Adipocyte (in vitro differentiated cells): ENCODE measurements at places on chromosomes 16 and 17.

DNA sequence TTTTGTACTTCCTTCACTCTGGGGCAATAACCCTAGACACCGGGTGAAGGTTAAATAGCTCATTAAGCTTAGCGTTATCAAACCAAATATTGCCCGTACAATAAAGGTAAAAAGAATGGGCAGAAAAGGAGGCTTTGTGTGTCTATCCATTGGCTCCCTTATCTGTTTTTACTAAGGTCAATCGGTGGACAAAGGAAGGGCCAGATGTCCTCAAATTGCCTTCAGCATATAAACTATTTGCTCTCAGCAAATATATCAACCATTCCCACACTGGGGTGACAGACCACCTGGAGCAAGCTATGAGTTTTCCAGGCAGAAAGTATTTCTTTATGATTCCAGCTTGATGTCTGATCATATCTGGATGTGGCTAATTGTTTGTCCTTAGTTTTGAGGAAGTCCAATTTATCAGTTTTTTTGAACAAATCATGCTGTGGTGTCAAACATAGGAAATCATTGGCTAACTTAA is 25.3 kb upstream of the WIPI1 start:
- no peak for DNase-seq

DNA sequence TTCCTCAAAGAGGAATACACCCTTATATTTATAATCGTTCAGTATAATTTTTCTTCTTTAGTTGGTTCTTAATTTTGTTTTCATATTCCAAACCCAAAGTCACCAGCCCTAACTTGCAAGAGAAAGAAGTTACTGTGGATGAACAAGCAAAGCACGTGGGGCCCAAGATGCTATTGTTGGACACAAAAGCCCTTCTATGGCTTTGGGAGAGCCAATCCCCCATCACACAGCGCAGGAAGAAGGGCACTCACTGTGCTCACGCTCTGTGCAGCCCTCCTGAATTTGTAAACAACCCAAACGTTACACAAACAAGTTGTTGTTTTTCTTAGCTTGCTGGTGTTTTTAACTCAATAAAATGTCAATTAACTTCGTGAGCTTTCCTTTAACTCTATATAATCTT is 22.5 kb downstream of the SPPL2C start:
- DNase-seq, result no peak

GRCh38 chr17:42678951-42679491 is 2.2 kb upstream of the PLEKHH3 start:
- peak; percentile 64 for DNase-seq

DNA sequence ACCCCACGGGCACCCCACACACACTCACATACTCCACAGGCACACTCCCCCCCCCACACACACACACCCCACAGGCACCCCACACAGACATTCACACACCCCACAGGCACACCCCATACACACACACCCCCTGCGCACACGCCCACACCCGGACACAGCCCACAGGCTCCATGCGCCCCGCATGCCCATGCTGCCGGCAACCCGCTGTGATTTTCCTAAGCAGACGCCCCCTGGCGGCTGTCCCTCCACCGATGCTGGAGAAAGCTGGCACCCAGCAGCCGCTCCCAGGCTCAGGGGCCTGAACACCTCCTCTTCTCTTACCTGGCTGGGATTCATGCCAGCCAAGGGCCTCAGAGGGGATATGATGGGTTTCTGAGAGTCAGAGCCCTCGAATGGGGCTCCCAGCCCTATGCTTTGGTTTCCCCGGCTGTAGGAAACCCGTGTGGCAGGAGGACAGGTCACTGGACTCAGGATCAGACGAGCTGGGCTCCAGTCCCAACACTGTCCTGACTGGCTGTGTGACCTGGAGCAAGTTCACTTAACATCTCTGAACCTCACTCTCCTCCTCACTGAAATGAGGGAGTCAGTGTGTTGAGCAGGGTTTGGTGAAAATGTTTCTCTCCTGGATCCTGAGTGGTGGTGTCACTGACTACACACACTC is 19.6 kb upstream of the TNFRSF13B start:
- peak; percentile 88 for DNase-seq

GRCh38 chr16:47699106-47699505 is 238.0 kb downstream of the PHKB start:
- no peak for DNase-seq

DNA sequence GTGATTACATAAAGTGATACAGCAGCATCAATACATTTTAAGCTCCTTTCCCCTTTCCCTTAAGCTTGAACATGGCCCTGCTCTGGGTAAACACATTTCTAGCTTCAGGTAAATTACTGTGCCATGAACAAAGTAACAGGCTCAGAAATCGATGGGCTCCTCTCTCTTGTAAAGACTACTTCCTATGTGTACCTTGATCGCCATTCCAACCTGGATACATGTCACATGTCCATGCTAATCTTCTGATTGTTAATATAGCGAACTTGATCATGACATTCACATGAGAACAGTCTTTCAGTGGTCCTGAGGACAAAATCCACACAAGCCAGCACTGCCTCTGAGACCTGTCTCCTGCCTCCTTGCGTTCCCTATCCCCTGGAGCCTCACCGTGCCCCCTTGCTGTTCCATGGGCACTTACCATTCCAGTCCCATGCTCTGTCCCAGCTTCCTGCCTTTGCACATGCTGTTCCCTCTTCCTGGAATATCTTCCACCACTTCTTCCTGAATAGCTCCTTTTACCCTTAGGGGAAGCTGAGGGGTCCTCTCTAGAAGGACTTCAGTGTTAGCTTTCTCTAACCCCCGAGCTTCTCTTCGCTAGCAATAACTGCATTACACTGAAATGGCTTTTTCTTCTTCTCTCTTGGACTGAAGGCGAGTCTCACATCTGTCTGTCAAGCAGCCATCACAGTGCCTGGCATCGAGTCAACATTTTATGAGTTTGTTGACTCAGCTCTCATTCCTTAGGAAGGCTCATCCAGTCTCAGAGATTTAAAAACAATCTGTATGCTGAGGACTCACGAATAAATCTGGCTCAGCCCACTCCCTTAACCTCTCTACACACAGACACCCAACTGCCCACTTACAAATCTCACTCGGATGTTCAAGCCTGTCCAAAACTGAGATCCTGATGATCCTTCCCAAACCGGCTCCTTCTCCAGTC is 93.3 kb downstream of the ASIC2 start:
- DNase-seq, result no peak

GRCh38 chr16:71920658-71921057 is 25.3 kb downstream of the IST1 start:
- no peak for DNase-seq

GRCh38 chr16:645852-646678 is 3.1 kb upstream of the WDR90 start:
- no peak for DNase-seq
